CD4-positive, alpha-beta T cell treated with Interleukin-17A for 1 hour (primary cell): ENCODE measurements at places on chromosomes 13 and 19.

DNA sequence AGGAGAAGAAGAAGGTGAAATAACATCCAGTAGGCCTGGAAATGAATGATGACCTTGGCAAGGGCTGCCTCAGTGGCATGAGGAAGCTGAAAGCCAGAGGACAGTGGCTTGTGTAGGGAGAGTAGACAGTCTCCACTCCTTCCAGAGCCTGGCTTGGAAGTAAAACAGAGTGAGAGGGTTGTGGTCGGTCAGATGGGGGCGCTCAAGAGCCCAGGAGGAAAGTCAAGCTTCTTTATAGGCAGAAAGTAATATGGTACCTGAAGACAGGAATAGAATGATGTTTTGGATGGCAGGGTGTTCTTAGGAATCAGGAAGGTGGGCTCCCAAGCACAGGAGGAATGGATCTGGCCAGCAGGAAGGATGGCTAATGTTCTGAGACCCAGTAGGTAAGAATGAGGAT, 75.1 kb upstream of the TSC22D1 start:
- DNase-seq, result no peak

GRCh38 chr19:32566246-32566830, 14.7 kb upstream of the PDCD5 start:
- DNase-seq, result no peak

DNA sequence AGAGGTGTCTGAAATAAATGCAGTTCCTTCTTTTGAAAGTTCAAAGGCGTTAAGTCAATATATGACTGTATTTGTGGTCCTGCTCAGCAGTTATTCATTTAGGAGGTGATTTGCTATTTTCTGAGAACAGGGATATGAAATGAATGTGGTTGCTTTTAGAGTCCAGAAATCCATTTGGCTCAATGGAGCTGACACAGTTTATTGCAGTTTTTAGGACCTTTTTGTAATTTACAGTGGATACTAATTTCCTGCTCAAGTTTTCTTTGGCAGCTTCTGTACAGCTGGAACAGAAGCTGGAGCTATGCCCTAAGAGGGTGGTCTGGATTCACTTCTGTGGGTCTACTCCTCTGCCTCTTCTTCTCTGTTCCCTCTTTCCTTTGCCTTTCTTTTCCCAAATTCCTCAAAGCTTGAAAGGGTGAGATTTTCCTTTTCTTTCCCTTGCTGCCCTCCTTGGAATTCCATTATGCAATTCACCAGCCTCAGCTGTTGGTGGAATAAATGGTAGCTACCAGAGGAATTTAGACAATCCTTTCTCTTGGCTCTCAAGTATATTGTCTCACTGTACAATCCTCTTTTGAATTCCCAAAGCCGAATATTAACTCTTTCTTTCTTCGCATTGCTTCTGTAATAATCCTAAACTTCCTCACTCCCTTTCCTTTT, 39.9 kb downstream of the ITGBL1 start:
- DNase-seq, result no peak

- peak; percentile 32 for DNase-seq
Measured at GRCh38 chr19:5001615-5002014, 32.7 kb downstream of the KDM4B start.

DNA sequence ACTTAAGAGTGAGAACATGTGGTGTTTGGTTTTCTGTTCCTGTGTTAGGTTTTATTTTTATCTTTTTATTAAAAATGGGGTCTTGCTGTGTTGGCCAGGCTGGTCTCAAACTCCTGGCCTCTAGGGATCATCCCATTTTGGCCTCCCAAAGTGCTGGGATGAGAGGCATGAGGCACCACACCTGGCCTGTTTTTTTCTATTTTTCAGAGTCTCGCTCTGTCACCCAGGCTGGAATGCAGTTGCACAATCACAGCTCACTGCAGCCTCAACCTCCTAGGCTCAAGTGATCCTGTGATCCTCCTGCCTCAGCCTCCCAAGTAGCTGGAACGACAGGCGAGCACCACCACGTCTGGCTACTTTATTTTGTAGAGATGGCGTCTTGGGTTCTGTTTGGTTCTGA, 7.6 kb downstream of the ZNF574 start:
- DNase-seq, result no peak

GRCh38 chr19:55679343-55680257, 4.6 kb downstream of the EPN1 start:
- DNase-seq, result no peak

GRCh38 chr13:92657565-92657964, 569.0 kb upstream of the GPC6 start:
- DNase-seq, result no peak

- no peak for DNase-seq
Measured at GRCh38 chr19:51470966-51471365, 7.4 kb upstream of the CEACAM18 start.

- DNase-seq, result no peak
Measured at GRCh38 chr13:68168448-68168847, 938.3 kb upstream of the PCDH9 start.

DNA sequence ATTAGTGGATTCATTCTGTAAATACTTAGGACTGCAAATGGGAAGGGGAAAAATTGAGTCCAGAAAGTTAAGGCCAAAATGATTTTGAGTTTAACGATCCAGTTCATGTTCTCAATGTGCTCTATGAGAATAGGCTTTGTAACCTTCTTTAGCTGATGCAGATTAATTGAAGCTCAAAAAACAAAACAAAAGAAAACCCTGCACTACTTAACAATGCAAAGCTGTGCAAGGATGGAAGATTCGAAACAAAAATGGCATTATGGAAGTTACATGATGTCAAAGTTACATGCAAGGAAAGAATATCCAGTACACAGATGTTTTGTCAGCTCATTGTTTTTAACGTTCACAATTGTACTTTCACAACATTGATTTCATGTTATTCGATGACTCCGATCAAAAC, 79.2 kb upstream of the RAP2A start:
- no peak for DNase-seq

- no peak for DNase-seq
Measured at GRCh38 chr19:16345457-16345856, 20.8 kb downstream of the KLF2 start.

DNA sequence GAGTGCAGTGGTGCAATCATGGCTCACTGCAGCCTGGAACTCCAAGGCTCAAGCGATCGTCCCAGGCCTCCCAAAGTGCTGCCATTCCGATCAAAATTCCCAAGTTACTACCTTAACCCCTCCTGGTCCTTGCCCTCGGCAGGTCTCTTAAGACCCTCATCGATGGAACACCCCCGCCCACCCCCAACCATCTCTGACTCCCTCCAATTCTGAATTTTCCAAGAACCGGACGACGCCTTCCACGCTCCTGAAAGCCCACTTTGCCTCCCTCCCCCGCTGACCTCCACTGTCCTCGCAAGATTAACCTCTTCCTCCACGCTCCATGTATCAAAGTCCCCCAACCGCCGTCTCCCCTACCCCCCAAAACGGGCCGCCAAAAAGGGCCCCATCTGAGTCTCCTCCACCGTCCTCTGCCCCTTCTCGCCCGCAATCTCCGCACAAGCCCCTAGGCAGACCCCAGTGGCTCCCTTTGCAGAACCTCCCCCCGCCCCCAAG, 539 bp downstream of the DAPK3 start:
- no peak for DNase-seq

DNA sequence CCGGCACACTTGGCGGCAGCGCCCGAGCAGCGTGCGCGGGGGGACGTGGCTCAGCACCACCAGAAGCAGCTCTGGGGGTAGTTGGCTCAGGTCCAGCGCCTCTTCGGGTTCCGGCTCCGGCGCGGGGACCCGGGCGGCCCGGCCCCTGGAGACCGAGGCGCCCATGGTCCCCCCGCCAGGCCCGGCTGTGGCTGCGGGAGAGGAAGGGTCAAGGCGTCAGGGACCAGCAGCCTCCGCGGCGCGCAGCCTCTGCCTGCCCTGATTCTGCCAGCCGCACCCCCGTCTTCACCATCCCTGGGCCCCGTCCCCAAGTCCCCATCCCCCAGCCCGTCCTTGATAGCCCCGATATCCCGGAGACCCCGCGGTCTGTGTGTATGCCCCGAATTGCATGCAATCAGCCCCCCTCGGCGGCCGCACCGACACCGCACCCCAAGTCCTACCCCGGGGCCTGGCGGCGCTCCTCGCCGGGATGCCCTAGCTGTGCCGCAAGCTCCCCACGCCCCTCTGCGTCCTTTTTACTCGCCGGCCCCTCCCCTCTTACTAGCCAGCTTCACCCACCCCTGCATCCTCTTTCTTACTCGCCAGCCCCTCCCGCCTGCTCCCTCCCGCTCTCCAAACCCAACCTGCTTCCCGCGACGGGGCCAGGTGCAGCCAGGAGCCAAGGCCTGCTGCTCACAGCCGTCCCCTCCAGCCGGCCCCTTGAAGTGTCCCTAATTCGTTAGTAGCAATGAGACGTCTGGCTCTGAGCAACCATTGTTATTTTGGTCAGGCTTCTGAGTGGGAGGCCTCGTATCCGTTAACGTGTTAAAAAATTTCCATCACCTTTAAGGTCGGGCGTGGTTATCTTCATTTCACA, at the start of gene FBXO27:
TSS of gene FBXO27 (minus strand) at position 487 of the 856 bp plus-strand sequence. CDS start at position 165, 322 bp downstream.
- DNase-seq, result no peak

DNA sequence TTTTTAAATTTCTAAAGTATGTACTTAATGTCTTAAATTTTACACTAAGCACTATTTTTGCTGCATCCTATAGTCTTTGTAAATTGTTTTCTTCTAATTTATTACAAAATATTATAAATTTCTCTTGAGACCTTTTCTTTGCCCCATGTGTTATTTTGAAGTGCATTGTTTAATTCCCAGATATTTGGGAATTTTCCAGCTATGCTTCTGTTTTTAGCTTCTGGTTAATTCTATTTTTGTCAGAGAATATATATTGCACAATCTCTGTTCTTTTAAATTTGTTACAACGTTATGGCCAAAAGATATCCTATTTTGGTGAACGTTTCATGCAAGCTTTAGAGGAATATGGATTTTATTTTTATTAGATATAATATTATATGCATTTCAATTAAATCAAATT, 917.4 kb upstream of the MIR17HG start:
- no peak for DNase-seq
